Activated CD4-positive, alpha-beta T cell treated with anti-CD3 and anti-CD28 coated beads, Interleukin-2, amount 50 U/mL, for 24 hours (primary cell): ENCODE measurements at places on chromosomes 5 and 9.

DNA sequence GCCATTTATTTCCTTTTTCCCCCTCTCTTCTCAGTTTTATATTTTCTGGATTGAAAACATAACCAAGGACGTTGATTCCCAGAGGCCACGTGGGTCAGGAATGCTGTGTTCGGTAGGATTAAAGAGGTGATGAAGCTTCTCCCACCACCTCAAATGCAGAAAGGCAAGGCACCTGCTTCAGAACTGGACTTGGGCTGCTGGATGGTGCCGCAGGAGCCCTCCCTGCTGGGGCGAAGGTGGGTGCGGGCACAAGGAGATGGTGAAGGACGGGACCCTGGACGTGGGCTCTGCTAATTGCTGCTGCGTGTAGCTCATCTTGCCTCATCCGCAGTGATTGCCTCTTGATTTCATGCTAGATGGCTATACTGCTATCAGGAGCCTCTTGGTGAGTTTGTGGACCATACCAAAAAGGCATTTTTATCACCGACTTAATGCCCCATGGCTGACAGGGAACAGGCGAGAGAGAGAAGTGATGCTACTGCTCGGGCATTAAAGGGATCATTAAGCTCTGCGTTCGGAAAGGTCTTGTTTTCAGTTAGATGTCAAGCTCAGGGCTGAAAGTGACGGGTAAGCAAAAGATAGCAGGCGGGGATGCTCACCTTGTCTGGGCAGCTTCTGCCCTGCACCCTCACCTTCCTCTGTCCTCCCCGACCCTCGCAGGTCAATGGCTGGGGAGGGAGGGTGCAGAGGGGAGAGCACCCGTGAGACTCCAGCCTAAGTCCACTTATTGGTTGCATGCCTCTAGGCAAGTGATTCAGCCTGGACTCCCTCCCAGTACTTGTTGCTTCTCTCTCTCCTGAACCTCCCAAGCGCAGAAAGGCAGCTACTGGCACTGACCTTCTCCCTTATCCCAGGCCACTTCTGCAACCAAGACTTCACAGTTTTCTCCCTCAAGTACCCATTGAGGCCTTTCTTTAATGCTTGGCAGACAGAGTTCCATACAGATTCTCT, 71.6 kb upstream of the FSTL4 start:
- DNase-seq: no peak

DNA sequence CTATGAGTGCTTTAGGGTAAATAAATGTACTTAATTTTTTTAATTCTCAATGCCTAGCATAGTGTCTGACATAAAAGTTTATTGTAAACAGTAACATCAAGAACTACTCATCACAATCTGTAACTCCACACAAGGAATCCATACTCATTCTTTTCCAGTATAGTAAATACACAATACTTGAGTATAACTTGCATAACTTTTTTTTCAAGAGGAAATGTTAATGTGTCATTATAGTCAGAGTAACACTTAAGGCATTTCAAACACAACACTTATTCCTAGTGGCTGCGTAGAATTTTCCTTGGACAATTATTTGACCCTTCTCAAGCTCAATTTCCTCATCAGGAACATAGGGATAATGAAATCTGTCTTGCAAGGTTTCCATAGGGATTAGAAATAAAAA, 584.3 kb downstream of the CAAP1 start:
- DNase-seq: no peak

- no peak for DNase-seq
These were observed 157.4 kb upstream of the OTULINL start for GRCh38 chr5:14424011-14424685.

- no peak for DNase-seq
These were observed 185.8 kb downstream of the PCSK1 start for GRCh38 chr5:96247097-96247701.

- DNase-seq: no peak
These were observed 40.3 kb upstream of the SLC12A7 start for GRCh38 chr5:1152156-1152555.

DNA sequence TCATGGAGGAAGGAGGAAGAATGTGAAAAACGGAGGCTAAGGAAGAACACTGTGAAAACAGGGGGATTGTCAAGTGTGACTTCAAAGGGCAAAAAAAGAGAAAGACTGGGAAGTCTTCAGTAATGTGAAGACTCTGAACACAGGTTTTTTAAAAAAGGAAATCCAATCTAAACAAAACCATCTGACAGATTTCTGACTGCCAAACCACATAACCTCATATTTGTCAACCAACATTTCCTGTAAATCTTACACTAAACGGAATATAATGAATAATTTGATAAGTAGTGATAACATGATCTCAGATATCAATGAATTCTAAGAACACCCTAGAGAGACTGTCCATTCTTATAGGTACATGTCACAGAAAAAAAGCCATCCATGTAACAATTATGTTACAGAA, 124.7 kb downstream of the FBN2 start:
- no peak for DNase-seq

DNA sequence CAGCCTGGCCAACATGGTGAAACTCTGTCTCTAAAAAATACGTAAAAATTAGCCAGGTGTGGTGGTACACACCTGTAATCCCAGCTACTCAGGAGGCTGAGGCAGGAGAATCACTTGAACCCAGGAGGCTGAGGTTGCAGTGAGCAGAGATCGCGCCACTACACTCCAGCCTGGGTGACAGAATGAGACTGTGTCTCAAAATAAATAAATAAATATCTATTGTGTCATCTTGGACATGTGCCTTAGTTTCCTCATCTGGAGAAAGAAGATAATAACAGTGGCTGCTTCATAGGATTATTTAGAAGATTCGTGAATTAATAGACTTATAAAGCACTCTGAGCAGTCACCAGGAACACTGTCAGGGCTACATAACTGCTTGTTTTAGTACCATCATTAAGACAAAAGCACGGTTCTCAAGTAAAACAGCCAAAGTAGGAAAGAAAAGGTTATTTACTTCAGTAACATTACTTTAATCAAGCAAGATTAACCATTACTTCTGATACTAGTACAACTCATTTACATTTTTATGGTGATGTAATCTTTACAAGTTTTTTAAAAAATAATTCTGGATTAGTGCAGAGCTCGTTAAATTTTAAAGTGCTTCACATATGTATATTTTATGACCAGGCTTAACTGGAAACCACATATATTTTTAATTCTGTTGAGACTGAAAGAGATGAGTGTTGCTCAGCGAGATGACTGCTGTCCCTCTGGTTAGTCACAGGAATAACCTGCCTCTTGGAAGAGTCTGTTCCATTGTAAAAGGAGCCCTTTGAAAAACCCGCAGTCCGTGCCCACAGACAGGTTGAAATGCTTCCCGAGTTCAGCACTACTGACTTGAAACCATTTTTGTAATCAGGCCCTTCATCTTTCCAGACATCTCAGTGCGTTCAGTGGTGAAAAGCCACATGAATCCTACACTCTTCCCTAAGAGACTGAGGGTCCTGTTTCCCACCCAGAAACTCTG, 36.7 kb downstream of the ANKH start:
- DNase-seq: no peak

- no peak for DNase-seq
These were observed 45.1 kb downstream of the SLCO6A1 start for GRCh38 chr5:102453716-102454115.

- DNase-seq: no peak
These were observed 96.8 kb downstream of the FBXO4 start for GRCh38 chr5:42021923-42022322.

GRCh38 chr5:4906786-4907185, 233.3 kb upstream of the ADAMTS16 start:
- no peak for DNase-seq

DNA sequence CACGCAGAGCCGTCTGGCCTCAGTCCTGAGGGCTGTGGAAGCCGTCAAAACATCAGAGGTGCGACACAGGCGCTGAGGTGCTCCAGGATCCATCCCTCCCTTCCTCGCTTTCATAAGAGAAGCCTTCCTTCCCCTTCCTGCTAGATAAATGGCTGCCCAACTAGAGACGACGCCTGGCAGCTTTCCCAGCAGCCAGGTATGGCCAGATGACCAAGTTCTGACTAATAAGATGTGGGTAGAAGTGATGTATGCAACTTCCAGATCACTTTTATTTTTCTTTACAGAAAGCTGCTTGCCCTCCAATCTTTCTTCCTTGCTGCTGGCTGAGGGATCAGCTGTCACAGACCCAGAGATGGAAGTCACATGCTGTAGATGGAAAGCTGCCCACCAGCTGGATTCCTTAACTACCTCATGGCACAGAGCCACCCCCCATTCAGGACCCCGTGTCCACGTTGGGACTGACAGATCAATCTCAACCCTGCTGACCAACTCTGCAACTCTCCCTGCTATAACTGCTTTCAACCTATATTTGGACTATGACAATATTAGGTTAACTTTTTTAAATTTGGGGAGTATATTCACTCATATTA, 8.8 kb downstream of the MAPK9 start:
- DNase-seq: no peak

- no peak for DNase-seq
These were observed 136.9 kb downstream of the OR2K2 start for GRCh38 chr9:111193095-111193494.

DNA sequence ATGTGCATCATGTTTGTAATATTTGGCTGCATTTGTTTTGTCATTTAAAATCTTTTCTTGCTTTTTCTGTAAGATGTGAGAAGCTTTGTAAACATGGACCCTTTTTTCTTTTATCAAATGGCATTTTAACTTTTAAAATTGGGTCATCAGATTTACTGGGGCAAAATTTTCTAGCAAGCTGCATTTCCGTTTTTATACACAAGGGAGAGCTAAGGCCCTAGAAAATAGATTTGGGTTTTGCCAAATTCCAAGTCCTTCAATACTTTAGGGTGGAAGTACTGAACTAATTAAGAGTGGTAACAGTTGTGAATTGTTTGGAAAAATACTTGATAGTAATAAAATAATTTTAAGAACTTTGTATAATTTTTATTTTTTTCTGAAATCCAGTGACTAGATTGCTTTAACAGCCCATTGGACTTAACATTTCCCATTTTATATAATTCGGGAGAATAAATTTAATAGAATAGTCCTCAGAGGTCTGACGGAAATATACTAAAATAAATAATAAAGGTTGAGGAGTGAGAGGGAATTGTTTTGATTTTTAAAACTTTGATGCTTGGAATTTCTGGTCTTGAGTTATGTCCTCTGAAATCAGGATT, 117.4 kb downstream of the SMARCA2 start:
- DNase-seq: no peak

GRCh38 chr5:13189532-13189931, 755.0 kb downstream of the DNAH5 start:
- DNase-seq: no peak

- no peak for DNase-seq
These were observed 325.4 kb downstream of the RFX3 start for GRCh38 chr9:3200331-3200774.

GRCh38 chr5:51278539-51278938, 104.7 kb upstream of the ISL1 start:
- no peak for DNase-seq
